Activated CD8-positive, alpha-beta T cell treated with anti-CD3 and anti-CD28 coated beads for 36 hours (primary cell): ENCODE measurements at places on chromosomes 6 and 20. TPM values are rescaled to one million over a fixed set of nuclear protein-coding genes. Genes with fewer than 3 reads are reported as not detected.

DNA sequence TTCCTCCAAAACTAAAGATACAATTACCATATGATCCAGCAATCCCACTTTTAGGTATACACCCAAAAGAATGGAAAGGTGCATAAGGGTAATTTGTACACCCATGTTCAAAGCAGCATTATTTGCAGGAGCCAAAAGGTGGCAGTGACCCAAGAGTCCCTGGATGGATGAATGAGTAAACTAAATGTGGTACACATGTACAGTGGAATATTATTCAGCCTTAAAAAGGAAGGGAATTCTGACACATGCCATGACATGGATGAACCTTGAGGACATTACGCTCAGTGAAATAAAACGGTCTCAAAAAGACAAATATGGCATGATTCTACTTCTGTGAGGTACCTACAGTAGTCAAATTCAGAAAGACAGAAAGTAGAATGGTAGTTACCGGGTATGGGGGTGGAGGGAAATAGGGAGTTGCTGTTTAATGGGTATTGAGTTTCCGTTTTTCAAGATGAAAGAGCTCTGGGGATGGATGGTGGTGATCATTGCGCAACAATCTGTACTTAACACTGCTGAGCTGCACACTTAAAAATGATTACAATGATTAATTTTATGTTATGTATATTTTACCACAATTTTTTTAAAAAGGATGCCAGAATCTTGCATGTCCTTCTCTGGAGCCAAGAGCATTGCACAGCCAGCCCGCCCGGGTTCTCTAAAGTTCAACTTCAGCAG, 518.9 kb upstream of the JARID2 start:
- H3K36me3 ChIP-seq, result peaks cover 20% of the 10 kb centered on the region
- no peak for DNase-seq
- H3K27me3 ChIP-seq, result no peaks in the 10 kb centered on the region
- peak overlapping the region; percentile 30 for H3K27ac ChIP-seq
- no peak overlapping the region for H3K4me3 ChIP-seq

DNA sequence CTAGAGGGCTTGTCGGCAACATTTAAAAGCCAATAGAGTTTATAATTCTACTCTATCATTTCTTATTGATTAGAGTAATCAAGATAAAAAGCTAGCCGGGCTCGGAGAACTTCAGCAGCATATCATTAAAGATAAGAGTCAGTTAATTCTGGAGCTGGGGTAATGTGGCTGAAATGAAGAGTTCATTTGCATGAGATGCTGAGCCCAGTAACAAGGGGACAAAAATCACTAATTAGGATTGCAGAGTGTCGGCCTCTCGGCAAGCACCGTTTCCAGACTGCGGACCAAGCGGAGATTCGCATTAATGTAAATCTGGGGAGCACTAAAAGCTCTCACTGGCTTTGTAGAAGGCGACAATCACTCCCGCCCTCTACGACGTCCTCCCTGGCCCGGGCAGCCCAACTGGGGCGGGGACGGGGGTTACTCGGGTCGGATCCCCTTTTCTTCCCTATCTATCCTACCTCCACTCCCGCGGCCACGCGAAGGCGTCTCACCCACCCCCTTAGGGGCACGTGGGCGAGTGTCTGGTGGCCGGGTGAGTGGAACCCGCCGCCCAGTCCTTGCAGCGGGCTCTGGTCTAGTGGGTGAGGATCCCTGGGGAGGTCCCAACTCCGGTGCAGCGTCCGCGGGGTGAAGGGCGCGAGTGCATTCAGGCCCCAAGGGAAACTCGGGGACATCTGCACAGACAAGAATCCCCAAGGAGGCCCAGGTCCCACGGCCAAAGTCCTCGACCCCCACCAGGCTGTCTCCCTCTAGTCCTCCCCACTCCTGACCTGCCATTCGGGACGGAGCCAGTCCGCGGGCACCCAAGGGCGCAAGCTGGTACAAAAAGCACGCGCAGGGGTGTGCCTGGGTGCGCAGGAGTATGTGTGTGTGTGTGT, 42.2 kb upstream of the OSTM1 start:
- peak overlapping the region; percentile 74 for H3K4me3 ChIP-seq
- H3K36me3 ChIP-seq, result no peaks in the 10 kb centered on the region
- DNase-seq, result no peak

Gene POFUT1
- 43.7 TPM for total RNA-seq

Gene TFAP2B
- total RNA-seq, result not detected

- DNase-seq, result no peak
- H3K27me3 ChIP-seq, result peaks cover 43% of the 10 kb centered on the region
- no peaks in the 10 kb centered on the region for H3K36me3 ChIP-seq
- no peak overlapping the region for H3K27ac ChIP-seq
Measured at GRCh38 chr6:17998003-17998402, 10.6 kb upstream of the KIF13A start.

GRCh38 chr20:41038878-41039404, 10.3 kb downstream of the TOP1 start:
- no peaks in the 10 kb centered on the region for H3K27me3 ChIP-seq
- H3K4me3 ChIP-seq, result no peak overlapping the region
- H3K4me1 ChIP-seq, result peaks cover 83% of the 10 kb centered on the region
- H3K36me3 ChIP-seq, result peaks cover 49% of the 10 kb centered on the region

Gene GRM1
- total RNA-seq, result not detected

DNA sequence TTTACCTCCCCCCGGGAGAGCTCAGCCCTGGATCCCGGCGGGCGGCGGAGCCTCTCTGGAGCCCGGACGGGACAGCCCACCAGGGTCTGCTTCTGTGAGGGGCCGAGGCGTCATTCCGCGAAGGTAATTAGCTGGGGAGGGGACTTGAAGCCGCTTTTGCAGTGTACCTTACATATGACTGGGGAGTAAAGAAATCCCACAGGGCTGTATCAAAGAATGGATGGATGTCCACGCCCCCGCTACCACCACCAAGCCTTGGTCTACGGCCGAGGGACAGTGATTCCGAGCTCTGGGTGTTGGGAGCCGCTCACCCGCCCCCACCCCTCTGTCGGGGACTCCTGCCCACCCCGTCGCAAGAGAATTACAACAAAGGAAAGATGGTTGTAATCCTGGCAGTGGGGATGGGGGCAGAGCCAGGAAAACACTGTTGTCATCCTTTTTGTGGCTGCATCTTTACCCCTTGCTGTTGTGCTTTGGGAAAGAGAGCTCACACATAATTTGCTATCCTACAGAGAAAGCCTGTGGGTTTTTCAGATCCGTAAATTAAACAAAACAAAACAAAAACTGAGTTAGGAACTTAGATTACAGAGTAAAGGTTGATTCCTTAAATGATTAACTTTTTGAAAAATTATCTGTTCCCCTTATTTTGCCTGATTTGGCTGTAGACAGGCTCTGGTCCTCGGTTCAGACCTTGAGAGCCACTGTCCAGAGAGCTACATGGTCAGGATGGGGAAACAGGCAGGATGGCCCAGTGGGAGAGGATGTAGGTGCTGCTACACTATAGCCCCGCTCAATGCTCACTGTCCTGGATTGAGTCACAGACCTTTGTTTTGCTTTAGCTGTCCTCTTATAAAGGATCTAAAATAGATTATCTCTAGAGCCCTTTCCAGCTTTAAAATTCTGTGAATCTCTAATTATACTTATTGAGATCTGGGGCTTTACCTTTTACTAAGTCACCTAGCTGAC, 997 bp upstream of the FBXO30 start:
- peaks cover 5% of the 10 kb centered on the region for H3K36me3 ChIP-seq
- H3K27ac ChIP-seq, result peak overlapping the region; percentile 94
- no peaks in the 10 kb centered on the region for H3K27me3 ChIP-seq
- H3K4me3 ChIP-seq, result peak overlapping the region; percentile 84

DNA sequence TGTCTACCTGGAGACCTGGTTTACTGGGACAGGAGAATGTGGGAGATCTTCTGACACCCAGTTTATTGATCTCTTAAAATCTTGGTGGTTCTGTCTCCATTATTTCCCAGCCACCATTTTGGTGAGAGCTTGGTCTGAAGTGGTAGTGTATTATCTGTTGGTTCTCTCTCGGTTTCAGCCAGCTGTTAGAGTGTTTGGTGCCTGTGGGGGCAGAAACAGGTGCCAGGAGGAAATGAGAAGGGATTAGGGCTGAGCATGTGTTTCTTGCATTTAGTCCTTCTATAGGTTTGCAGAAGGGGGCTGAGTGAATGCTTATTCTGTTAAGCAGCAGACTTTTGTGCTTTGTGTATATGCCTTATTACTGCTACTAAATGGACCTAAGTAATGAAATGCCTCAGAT, 9.6 kb downstream of the JARID2 start:
- H3K4me3 ChIP-seq, result no peak overlapping the region
- peaks cover 98% of the 10 kb centered on the region for H3K4me1 ChIP-seq
- peak; percentile 51 for DNase-seq
